NCI-H510A (cell line): ENCODE measurements at places on chromosomes 4 and X.

- DNase-seq = no peak
These were observed 3.8 kb upstream of the CENPC start for GRCh38 chr4:67549123-67549522.

- DNase-seq = no peak
These were observed 160.6 kb upstream of the WDFY3 start for GRCh38 chr4:85126991-85127591.

- DNase-seq = no peak
These were observed 24.5 kb upstream of the ANXA3 start for GRCh38 chr4:78527103-78527502.

DNA sequence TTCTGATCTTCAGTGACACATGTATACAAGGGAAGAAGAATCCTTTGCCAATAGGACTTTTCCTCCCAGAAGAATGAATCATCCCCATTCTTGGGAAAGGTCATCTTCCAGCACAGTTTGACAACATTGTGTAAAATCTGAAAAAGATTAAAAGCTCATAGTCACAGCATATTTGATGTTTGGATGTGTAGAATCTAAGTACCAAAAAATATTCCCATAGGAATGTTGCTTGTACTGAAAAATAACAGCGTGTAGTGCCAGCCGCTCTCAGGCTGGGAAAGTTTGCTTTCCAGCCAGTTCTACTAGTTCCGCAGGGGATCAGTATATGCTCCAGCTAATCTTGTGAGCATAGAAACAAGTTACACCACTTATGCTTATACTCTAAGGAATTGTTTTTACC, 74.7 kb upstream of the IL13RA1 start:
- no peak for DNase-seq

- no peak for DNase-seq
These were observed 138.2 kb downstream of the KLHL13 start for GRCh38 chrX:117978402-117978801.

DNA sequence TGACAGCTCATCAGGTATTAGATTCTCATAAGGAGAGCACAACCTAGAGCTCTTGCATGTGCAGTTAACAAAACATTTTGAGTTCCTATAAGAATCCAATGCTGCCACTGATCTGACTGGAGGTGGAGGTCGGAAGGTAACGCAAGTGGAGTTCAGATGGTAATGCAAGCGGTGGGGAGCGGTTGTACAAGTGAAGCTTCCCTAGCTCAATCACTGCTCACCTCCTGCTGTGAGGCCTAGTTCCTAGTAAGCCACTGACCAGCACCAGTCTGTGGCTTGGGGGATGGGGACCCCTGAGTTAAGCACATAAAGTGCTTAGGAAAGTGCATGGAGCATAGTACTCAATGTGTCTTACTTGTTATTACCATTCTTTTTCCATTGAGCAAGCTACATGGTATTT, 983.2 kb upstream of the IGFBP7 start:
- no peak for DNase-seq

DNA sequence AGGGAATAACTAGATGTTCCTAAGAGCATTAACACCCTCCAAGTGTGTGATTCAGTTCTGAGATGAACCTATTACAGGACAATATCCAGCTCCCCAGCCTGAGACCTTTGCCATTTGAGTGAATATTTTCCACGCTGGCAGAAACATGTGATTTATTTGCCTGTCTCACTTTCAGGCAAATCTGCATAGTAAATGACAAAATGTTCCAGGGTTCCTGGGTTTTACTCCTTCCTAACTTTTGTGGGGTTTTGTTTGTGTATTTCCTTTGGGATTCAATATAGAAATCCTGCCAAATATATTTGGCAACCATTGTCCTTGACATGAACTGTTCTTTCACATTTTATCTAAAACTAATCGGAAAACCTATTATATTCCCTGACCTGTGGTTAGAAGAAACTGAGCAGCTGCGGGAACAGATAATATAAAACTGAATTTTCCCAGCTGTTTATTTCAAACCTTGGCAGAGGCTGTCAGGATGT, 12.5 kb downstream of the F8 start:
- DNase-seq = no peak

DNA sequence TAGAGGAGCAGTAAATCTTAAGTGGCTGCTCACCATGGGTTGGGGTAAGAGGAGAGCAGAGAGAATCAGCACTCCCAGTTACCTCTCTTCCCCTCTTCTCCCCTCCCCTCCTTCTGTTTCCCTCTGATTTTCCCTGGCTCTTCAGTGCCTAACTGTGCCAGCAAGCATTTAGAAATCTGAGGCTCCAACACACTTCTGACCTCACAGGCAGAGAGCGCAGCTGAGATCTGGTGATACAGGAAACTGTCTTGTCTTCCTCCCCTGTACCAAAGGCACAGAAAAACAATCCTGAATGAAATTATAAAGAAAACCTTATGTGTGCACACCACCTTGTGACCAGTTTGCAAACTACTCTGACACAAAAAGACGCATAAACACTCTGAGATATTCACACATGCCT, 82.4 kb upstream of the SMIM10 start:
- no peak for DNase-seq

DNA sequence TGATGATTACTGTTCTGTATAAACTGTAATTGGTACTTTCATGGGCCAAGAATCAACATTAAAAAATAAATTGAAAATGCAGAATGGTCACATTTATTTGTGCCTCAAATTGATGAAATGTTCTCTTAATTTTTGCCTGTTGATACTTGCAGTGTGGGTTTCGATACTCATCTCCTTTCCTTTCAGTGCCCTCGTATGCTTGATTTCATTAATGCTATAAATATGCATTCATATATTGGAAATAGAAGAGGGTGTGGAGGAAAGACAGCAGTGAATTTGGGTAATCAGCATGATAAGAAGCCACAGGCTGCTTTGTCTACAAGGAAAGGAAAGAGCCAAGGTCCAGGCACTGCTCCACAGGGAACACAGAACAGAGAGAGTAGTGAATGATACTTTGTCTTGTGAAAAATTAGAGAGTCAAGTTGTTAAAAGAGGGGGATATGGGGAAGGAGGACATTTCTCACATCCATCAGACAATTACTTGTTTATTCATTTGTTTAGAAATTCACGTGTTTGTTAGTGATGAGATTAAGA, 1.0 kb upstream of the DDX60 start:
- DNase-seq = no peak

DNA sequence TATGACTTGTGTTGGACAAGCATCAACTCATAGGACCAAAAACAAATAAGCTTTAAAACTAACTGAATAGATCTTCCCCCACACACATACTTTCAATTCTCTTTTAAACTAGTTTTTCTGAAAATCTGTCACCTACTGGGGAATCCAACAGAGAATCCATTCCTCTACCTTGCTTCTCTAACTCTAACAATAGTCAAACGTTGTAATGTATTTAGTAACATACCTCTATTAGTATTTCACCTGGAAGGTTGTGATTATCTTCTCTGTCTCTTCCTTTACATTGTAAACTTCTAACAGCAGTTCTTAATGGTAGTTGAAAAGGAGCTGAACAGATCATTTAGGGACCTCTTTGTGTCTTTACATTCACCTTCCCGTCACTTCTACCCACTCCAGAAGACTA, 337.1 kb upstream of the FAM241A start:
- no peak for DNase-seq

DNA sequence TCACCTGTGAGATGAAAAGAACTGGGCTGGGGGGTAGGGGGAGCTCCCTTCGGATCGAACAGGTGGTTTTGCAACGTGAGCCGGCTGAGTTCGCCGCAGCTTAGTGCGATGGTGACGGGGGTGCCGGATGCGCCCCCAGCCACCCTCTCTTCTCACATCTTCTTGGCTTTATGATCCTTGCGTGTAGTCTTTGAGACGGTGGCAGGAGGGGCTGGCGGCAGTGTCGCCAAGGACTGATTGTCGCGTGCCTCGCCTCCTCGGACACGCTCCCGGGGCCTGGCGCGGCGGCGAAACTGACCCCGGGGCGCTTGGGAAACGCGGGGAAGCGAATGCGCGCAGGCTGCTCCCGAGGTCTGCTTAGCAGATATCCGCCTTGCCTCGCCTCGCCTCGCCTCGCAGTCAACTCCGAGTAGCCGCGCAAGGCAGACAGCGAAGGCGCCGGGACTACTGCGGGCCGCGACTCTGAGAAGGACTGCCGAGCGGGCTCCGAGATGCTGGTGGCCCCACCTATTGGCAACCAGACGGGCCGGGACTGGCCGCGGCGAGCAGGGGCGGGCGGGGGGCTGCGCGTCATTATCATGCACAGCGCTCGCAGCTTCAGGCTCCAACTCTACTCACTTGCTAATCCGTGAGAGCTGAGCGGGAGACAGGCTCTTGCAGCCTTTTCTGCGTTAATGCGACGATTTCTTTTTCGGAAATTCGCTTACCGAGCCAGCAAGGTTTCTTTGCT, 1.5 kb downstream of the GRID2 start:
- DNase-seq = peak; percentile 71

DNA sequence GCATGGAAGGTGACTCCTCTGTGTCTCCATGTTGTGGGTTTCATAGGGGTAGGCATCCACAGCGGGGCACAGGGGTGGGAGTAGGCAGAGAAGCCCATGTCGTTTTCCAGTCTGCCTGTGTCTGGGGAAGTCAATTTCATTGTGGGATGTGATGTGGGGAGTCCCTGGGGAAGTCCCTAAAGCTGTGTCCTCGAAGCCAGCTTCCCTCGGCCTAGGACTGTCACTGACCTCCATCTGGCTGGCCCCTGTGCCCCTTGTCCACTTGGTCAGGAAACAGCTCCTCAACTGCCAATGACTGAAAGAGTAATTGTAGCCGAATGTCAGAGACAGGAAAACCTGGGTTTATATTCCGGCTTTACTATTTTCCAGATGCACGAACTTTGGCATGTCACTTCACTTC, 109.6 kb downstream of the DRD5 start:
- no peak for DNase-seq

GRCh38 chr4:88879991-88880390, 177.0 kb downstream of the FAM13A start:
- DNase-seq = no peak

- no peak for DNase-seq
These were observed 796.8 kb downstream of the ADGRL3 start for GRCh38 chr4:61996943-61997342.

DNA sequence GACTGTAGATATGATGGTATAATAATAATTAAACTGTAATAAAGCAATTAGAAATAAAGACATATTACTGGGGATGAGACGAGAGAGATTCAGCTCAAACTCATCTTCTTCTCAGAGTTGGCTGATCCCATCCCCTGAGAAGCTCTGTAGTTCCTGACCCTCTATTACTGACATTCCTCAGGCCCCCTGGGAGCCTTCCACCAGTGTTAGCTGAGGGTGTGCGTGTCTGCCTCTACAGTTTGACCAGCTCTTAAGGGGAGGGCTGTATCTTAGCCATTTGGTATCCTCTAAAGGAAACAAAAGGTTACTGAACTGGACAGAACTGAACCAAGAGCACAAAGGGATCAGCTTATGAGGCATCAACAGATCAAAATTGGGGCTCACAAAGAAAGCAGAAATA, 11.2 kb downstream of the FHDC1 start:
- DNase-seq = no peak

DNA sequence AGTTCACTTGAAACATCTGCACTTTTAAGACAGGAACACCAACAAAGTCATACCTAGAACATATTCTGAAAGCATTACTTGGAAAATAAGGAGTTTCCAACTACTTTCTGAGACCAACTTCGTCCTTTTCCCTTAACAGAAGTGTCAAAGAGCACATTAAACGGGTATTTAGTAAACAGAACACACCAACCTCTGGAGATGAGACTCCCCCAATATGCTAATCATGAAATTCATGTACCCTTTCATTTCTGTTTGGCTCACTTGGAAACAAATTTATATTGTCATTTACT, 69.2 kb downstream of the NOCT start:
- no peak for DNase-seq

- no peak for DNase-seq
These were observed 4.3 kb upstream of the FGG start for GRCh38 chr4:154616731-154617130.

DNA sequence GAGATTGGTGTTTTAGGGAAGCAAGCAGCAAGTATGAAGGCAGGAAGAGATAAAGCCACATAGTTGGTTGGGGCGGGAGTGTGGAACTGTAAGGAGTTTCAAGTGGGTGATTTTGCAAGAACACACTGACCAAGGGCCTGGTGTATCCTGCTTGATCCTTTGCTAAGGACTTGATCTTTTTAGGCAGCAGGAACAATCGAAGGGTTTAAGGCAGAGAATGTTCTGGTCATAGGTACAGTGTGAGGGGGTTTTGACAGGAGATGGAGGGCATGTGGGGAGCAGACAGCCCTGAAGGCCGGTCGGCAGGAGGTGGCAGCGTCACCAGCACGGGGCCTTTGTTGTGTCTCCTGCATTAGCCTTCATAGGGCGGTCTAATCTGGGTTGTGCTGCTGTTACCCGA, 54.7 kb downstream of the FAM193A start:
- no peak for DNase-seq

DNA sequence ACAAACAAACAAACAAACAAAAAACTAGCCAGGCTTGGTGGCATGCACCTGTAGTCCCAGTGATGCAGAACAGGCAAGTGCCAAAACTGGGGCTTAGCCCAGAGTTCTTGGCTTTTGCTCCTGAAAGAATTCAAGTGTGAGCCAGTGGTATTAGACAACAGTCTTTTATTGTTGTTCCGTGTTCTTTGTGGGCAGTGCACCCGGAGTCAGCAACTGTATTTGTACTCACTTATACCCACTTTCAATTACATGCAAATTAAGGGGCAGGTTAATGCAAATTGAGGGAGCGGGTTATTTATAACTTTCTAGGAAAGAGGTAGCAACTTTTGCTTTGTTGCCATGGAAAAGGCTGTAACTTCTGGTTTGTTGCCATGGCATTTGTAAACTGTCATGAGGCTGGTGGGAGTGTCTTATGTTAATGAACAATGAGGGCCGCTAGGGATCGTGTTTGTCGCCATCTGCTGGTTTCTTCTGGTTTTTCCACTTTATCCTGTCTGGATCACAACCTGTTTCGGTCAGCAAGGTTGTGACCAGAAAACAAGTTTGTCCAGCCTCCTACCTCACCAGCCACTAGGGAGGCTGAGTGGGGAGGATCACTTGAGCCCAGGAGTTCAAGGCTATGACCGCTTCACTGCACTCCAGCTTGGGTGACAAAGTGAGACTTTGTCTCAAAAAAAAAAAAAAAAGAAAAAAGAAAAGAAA, 88.8 kb upstream of the ESX1 start:
- no peak for DNase-seq

DNA sequence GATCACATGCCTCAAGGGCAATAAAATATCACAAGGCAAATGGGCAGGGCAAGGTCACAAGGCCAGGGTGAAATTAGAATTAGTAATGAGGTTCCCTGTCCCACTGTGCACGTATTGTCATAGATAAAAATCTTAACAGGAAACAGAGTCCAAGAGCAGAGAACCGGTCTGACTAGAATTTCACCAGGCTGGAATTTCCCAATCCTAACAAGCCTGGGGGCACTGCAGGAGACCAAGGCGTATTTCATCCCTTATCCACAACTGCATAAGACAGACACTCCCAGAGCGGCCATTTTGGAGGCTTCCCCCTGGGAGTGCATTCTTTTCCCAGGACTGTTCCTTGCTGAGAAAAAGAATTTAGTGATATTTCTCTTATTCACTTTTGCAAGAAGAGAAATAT, 25.9 kb upstream of the PRDM5 start:
- DNase-seq = no peak
